ENCODE measurements at places on chromosomes 12 and 14. TPM values are rescaled to one million over a fixed set of nuclear protein-coding genes. Genes with fewer than 3 reads are reported as not detected.

DNA sequence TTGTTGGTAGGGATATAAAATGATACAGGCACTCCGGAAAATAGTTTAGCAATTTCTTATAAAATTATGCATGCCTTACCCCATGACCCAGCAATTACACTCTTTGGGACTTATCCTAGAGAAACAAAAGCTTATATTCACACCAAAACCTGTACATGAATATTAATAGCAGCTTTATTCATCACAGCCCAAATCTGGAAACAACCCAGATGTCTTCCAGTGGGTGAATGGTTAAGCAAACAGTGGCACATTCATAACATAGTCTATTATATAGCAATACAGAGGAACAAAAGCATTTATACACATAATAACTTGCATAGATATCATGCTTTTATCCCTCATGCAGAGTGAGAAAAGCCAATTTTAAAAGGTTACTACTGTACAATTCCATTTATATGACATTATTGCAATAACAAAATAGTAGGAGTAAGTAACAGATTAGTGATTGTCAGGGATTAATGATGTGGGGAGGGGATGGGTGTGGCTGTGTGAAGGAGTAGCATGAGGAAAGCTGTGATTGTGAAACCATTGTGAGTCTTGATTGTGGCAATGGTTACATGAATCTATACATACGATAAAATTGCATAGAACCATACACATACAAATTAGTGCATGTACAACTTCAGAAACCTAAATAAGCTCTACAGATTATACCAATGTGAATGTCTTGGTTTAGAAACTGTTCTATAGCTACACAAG is 363.1 kb upstream of the OR4E1 start:
- no peaks in the 10 kb centered on the region for H3K27me3 ChIP-seq
- no peak overlapping the region for H3K4me3 ChIP-seq
- no peak overlapping the region for H3K27ac ChIP-seq
- no peaks in the 10 kb centered on the region for H3K4me1 ChIP-seq
- no peak for DNase-seq
- H3K36me3 ChIP-seq: no peaks in the 10 kb centered on the region

- no peak overlapping the region for H3K4me3 ChIP-seq
- peaks cover 97% of the 10 kb centered on the region for H3K36me3 ChIP-seq
- no peaks in the 10 kb centered on the region for H3K27me3 ChIP-seq
- DNase-seq: no peak
- H3K4me1 ChIP-seq: peaks cover 12% of the 10 kb centered on the region
Measured at GRCh38 chr12:119870457-119870856, 6.7 kb downstream of the CIT start.

DNA sequence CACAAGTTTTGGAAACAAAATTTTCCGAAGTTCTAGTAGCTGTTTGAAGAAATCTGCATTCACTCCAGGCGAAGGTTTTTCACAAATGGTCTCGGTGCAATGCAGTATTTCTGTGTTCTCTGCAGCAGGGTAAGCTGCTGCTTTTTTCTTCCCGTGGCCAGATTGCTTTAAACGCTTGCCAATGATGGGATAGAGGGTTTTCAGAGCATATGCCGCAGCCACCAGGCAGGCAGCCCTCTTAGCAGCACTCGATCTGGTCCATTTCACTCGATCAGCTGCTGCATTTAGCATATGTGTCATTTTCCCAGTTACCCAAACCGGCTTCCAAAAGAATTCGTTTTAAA is 315 bp downstream of the ABCD2 start:
- no peaks in the 10 kb centered on the region for H3K36me3 ChIP-seq
- H3K4me1 ChIP-seq: peaks cover 5% of the 10 kb centered on the region
- DNase-seq: no peak
- H3K4me3 ChIP-seq: peak overlapping the region; percentile 33
- no peak overlapping the region for H3K27ac ChIP-seq

DNA sequence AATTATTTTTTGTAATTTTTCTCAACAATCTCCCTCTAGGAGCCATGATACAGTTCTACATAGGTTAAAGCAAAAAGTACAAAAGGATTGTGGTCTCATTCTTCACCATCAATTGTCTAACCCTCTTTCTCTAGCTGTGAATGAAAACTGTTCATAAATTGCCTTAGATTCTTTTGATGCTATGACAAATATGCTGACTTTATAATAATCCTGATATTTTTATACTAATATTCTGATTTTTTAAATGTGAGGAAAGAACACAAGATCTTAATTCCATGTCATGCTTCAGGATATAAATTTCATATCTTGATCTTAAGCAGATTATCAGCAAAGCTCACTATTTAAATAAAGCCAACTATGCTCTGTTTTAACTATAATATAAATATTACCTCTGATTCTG is 75.4 kb downstream of the KIF21A start:
- H3K4me3 ChIP-seq: no peak overlapping the region
- H3K27ac ChIP-seq: no peak overlapping the region
- no peaks in the 10 kb centered on the region for H3K27me3 ChIP-seq
- DNase-seq: no peak

- no peak overlapping the region for H3K4me3 ChIP-seq
- H3K36me3 ChIP-seq: no peaks in the 10 kb centered on the region
- H3K27me3 ChIP-seq: no peaks in the 10 kb centered on the region
- no peaks in the 10 kb centered on the region for H3K4me1 ChIP-seq
- no peak for DNase-seq
- H3K27ac ChIP-seq: no peak overlapping the region
Measured at GRCh38 chr12:123278101-123278627, 6.5 kb upstream of the CDK2AP1 start.

DNA sequence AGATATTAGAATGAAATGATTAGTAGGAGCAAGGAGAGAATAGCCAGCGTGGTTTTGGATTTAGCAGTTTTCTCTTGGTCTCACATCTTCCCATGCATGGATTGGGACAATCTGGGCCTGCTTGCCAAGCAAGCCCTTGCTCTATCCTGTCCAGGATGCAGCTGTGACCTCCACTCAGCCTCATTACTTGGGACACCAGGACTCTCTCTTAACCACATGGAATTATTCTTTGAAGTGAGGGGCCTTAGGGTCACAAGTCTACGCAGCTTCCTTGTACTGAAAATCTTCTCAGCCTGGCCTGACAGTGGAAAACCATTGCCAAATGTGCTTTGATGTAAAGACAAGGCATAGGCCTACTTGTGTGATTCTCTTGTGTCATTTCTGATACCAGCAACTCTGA is 28.0 kb upstream of the DCN start:
- H3K27ac ChIP-seq: no peak overlapping the region
- no peak overlapping the region for H3K4me3 ChIP-seq
- no peak for DNase-seq
- no peaks in the 10 kb centered on the region for H3K27me3 ChIP-seq

GRCh38 chr12:18887368-18887767 is 149.4 kb downstream of the CAPZA3 start:
- H3K27me3 ChIP-seq: no peaks in the 10 kb centered on the region
- H3K4me3 ChIP-seq: no peak overlapping the region
- no peaks in the 10 kb centered on the region for H3K36me3 ChIP-seq
- DNase-seq: no peak
- no peak overlapping the region for H3K27ac ChIP-seq
- H3K4me1 ChIP-seq: no peaks in the 10 kb centered on the region

GRCh38 chr14:69786603-69787002 is 10.4 kb downstream of the SLC10A1 start:
- H3K27me3 ChIP-seq: 0 out of 2 replicates have a peak, but pooled peaks cover 4% of the 10 kb centered on the region
- no peak overlapping the region for H3K4me3 ChIP-seq
- DNase-seq: no peak
- H3K4me1 ChIP-seq: no peaks in the 10 kb centered on the region
- no peak overlapping the region for H3K27ac ChIP-seq
- no peaks in the 10 kb centered on the region for H3K36me3 ChIP-seq

- peaks cover 18% of the 10 kb centered on the region for H3K36me3 ChIP-seq
- peaks cover 62% of the 10 kb centered on the region for H3K4me1 ChIP-seq
- H3K27ac ChIP-seq: peak overlapping the region; percentile 98
- no peak overlapping the region for H3K4me3 ChIP-seq
- DNase-seq: peak; percentile 100
Measured at GRCh38 chr12:105257321-105257728, 21.4 kb upstream of the APPL2 start.

GRCh38 chr12:109432842-109433304 is 44.2 kb downstream of the KCTD10 start:
- H3K27me3 ChIP-seq: no peaks in the 10 kb centered on the region
- no peaks in the 10 kb centered on the region for H3K36me3 ChIP-seq

DNA sequence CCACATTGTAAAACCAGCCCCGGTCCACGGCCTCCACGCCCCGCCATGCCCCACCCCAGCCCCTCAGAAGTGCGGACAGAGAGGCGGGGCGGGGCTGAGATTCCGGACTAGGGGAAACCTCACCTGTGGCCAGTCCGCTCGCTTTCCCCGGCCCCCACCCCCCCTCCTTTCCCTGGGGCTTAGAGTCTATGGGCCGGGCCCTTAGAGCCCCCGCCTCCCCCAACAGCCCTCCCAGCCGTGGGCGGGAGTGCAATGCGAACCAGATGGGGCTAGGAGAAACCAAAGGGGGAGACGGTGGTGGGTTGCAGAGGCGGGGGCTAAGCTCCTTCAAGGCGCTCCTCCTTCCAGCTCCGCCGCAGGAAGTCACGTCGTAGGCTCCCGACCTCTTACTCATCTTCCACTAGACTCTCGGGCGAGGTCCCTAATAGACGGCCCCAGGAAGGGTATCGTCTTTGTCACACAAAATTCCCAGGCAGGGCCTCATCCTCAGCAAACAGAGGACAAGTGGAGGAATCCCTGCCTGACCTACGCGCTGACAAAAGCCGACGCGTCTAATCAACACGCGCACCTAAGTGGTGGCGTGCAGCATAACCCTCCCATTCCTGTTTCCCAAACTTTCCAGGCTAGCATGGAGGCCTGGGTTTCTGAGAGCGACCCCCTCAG is 1.1 kb upstream of the NAB2 start:
- peak; percentile 94 for DNase-seq
- peaks cover 24% of the 10 kb centered on the region for H3K36me3 ChIP-seq
- H3K4me3 ChIP-seq: peak overlapping the region; percentile 55
- peak overlapping the region; percentile 92 for H3K27ac ChIP-seq
- no peaks in the 10 kb centered on the region for H3K27me3 ChIP-seq

DNA sequence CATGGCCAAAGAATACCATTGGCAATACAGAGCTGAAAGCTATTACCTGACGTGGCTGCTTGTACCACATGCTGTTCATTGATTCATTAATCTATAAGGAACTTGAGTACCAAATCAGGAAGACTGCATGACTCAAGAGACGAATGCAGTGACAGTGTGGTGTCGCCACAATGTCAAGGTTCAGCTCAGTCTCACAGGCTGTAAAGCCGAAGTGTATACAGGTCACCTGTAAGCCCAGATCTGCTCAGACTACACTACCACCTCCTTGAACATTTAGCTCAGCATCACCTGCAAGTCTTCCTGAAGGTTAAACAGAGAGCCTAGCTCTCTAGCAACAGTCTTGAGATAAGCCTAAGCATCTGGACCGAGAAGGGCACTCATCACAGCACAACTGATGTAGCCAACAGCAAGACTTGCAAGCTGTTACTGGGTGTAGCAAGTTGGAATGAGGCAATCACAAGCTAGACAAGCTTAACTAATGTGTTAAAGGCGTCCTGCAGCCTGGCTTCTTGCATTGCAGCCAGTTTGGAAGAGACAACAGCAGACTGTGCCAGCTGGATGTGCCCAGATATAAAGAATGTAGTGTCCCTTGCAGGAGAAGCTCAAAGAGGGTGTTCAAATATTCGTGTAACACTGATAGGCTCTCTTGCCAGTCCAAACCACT is 21.0 kb downstream of the TMTC1 start:
- no peak overlapping the region for H3K27ac ChIP-seq
- no peak for DNase-seq
- H3K27me3 ChIP-seq: no peaks in the 10 kb centered on the region
- H3K4me3 ChIP-seq: no peak overlapping the region

GRCh38 chr12:114961491-114961890 is 277.5 kb upstream of the TBX3 start:
- DNase-seq: no peak
- no peak overlapping the region for H3K4me3 ChIP-seq
- H3K27me3 ChIP-seq: no peaks in the 10 kb centered on the region
- H3K36me3 ChIP-seq: no peaks in the 10 kb centered on the region
- no peaks in the 10 kb centered on the region for H3K4me1 ChIP-seq
- H3K27ac ChIP-seq: no peak overlapping the region

DNA sequence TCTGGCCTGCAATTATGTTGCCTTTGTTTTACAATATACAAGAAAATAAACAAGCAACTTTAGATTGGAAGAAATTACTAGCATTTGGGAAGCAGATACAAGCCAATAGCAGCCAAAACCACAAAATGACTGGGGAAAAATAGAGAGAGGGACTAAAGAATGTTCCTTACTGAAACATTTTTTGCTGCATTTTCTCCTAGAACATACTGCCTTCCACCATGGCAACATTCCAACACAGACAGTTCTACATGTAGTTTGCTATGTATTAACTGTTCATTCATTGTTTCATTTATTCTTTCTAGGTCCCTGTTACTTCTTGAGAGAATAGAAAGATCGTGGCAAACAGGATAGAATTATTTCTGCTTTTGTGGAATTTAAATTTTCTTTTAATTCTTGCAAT is 530.2 kb downstream of the RPS29 start:
- no peaks in the 10 kb centered on the region for H3K27me3 ChIP-seq
- no peak for DNase-seq
- H3K27ac ChIP-seq: no peak overlapping the region
- no peaks in the 10 kb centered on the region for H3K36me3 ChIP-seq

DNA sequence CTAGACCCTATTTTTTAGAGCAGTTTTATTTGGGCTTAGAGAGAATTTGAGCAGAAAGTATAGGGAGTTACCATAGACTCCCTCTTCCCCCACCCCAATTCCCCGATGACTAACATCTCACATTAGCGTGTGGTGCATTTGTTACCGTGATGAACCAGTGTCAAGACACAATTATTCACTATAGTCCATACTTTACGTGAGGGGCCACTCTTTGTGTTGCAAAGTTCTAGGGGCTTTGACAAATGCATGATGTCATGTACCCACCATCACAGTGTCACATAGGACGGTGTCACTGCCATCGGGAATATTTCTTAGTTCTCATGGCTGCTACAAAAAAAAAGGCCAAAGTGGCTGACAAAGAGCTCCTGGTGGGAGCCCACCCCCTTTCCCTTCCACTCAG is 119.1 kb downstream of the PHETA1 start:
- H3K27me3 ChIP-seq: 0 out of 2 replicates have a peak, but pooled peaks cover 3% of the 10 kb centered on the region
- no peak overlapping the region for H3K4me3 ChIP-seq
- DNase-seq: no peak
- no peak overlapping the region for H3K27ac ChIP-seq
- no peaks in the 10 kb centered on the region for H3K4me1 ChIP-seq
- no peaks in the 10 kb centered on the region for H3K36me3 ChIP-seq

- peak within 1 kb of the TSS; percentile 35 for H3K4me3 ChIP-seq
- no peaks in the 10 kb centered on the region for H3K27me3 ChIP-seq
- H3K36me3 ChIP-seq: no peaks in the 10 kb centered on the region
- peak; percentile 69 for DNase-seq
- peaks cover 45% of the 10 kb centered on the region for H3K4me1 ChIP-seq
Measured at GRCh38 chr14:104977681-104978653, at the start of gene AHNAK2. Gene AHNAK2 (minus strand): TSS chr14:104978374. CDS start chr14:104978237, 137 bp downstream.

- DNase-seq: no peak
- H3K4me3 ChIP-seq: no peak overlapping the region
- no peaks in the 10 kb centered on the region for H3K27me3 ChIP-seq
- no peaks in the 10 kb centered on the region for H3K4me1 ChIP-seq
- no peaks in the 10 kb centered on the region for H3K36me3 ChIP-seq
Measured at GRCh38 chr14:101183376-101184103, 280.0 kb upstream of the RTL1 start.

The WBP11 gene
- total RNA-seq: 18.5 TPM

The CCDC175 gene
- total RNA-seq: not detected

The LLPH gene
- total RNA-seq: 31.2 TPM

The KCNMB4 gene
- 0.09 TPM for total RNA-seq

The MYH6 gene
- total RNA-seq: not detected

The LRP1-AS gene
- total RNA-seq: not detected

The GALNT6 gene
- 30.8 TPM for total RNA-seq

The ATP2A2 gene
- 63.8 TPM for total RNA-seq

The SERPINA10 gene
- total RNA-seq: not detected

The RBM19 gene
- 433 TPM for total RNA-seq

The CIROP gene
- not detected for total RNA-seq

The FKBP4 gene
- total RNA-seq: 81.8 TPM

The MAP1LC3B2 gene
- not detected for total RNA-seq

The RNF212B gene
- total RNA-seq: not detected

The CBLN3 gene
- total RNA-seq: 3.1 TPM

All from SJSA1 (cell line).